ENCODE measurements at places on chromosomes 12 and 14.
A peak's percentile ranks its signal among the peaks of the same experiment; 100 is the strongest.

DNA sequence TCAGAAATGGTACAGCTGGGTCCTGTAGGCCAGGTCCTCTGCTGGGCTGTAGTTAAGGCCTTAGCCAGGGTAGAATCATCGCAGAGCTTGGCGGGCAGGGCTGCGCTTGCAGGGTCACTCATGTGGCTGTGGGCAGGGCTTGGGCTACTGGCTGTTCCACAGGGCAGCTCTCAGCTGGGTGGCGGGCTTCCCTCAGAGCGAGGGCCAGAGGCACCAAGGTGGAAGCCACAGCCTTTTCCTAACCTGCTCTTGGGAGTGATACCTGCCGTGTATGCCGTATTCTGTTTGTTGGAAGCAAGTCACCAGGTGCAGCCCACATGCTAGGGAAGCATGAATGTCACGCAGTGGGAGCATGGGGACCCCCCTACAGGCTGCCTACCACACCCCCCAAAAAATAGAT is 69.8 kb upstream of the RIN3 start:
- no peaks in the 10 kb centered on the region for H3K36me3 ChIP-seq
- no peak overlapping the region for H3K27ac ChIP-seq
- peaks cover 2% of the 10 kb centered on the region for H3K4me1 ChIP-seq

- peaks cover 9% of the 10 kb centered on the region for H3K36me3 ChIP-seq
- DNase-seq = no peak
- H3K27me3 ChIP-seq = no peaks in the 10 kb centered on the region
- no peak overlapping the region for H3K4me3 ChIP-seq
- no peak overlapping the region for H3K27ac ChIP-seq
Measured at GRCh38 chr12:118292836-118293235, 79.9 kb downstream of the TAOK3 start.

DNA sequence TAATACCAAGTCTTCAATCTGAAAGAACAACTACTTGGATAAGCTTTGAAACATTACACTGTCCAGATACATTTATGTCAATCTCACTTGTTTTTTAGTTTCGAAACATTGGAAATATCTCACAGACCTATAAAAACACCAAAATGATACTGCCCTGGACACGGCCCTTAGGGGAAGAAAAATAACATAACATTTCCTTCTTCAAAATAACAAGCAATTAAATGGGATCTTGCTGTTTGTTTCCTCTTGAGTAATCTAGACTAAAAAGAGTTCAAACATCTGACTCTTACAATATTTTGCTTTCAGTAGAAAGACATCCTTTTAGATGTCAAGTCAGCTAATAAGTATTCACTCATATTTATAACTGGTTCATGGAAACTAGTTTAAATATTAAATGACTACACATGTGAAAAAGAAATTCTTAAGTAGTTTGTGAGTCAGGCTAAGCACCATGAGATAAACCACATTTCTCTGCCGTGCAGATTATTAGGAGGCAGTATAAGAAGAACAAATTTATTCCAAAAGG is 87.5 kb downstream of the EPS8 start:
- H3K27ac ChIP-seq = peak overlapping the region; percentile 16
- H3K4me3 ChIP-seq = no peak overlapping the region
- H3K36me3 ChIP-seq = no peaks in the 10 kb centered on the region
- H3K27me3 ChIP-seq = peaks cover 3% of the 10 kb centered on the region
- peaks cover 27% of the 10 kb centered on the region for H3K4me1 ChIP-seq
- no peak for DNase-seq

DNA sequence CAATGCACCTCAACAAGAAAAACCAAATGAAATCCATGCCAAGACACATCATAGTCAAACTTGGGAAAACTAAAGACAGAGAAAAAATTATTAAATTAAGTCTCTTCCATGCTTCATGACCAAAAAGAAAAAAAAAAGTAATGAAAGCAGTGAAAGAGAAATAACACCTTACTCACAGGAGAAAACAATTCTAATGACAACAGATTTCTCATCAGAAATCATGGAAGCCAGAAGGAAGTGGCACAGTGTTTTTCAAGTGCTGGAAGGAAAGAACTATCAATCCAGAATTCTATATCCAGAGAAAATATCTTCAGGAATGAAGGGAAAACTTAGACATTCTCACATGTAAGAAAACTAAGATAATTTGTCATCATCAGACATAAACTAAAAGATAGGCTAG is 71.1 kb upstream of the NUDT4 start:
- no peak overlapping the region for H3K27ac ChIP-seq
- H3K4me1 ChIP-seq = no peaks in the 10 kb centered on the region
- H3K4me3 ChIP-seq = no peak overlapping the region
- no peaks in the 10 kb centered on the region for H3K27me3 ChIP-seq

- H3K4me1 ChIP-seq = peaks cover 22% of the 10 kb centered on the region
- H3K4me3 ChIP-seq = no peak overlapping the region
- no peak overlapping the region for H3K27ac ChIP-seq
Measured at GRCh38 chr12:116317986-116318575, 40.6 kb upstream of the MED13L start.

GRCh38 chr12:99772274-99772673 is 124.7 kb downstream of the GARIN6 start:
- no peaks in the 10 kb centered on the region for H3K36me3 ChIP-seq
- no peaks in the 10 kb centered on the region for H3K27me3 ChIP-seq
- H3K4me3 ChIP-seq = no peak overlapping the region
- DNase-seq = no peak
- no peak overlapping the region for H3K27ac ChIP-seq
- H3K4me1 ChIP-seq = no peaks in the 10 kb centered on the region

DNA sequence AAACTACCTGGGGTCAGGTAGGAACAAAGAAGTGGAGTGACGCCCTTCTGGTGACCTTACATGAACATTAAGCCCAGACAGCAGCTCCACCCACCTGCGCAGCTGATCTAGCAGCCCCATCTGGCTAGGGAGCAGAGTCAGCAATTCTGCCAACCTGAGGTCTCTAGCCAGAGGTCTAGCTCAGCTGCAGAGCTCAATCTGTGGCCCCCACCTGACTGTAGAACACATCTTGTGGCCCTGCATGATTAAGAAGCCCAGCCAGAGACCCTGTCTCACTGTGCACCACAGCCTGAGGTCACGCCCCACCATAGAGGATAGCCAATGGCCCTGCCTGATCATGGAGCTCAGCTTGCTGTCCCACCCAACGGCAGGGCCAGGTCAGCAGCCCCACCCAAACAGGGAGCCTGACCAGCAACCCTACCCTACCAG is 50.6 kb upstream of the HIGD1C start:
- no peak overlapping the region for H3K27ac ChIP-seq
- H3K27me3 ChIP-seq = no peaks in the 10 kb centered on the region
- no peak overlapping the region for H3K4me3 ChIP-seq
- DNase-seq = no peak
- H3K4me1 ChIP-seq = no peaks in the 10 kb centered on the region

DNA sequence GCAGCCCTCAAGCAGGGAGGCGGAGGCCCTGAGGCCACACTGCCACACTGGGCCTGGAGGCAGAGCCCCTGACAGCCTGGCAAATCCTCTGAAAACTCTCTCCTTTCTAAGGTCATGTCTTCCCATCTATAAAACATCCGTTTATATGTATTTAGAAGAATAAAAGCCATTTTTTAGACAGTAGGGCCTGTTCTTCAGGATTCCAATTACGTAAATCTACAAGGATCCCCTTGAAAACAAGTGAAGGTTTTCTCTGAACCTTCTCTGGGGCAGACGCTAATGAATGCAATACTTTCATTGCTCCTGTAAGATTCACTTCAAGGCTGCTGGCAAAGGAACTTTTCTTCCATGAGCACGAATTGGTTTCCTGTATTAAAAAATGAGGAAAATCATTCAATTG is 12.8 kb downstream of the EIF2B2 start:
- H3K4me1 ChIP-seq = peaks cover 13% of the 10 kb centered on the region
- DNase-seq = no peak
- H3K27me3 ChIP-seq = no peaks in the 10 kb centered on the region
- H3K4me3 ChIP-seq = no peak overlapping the region

DNA sequence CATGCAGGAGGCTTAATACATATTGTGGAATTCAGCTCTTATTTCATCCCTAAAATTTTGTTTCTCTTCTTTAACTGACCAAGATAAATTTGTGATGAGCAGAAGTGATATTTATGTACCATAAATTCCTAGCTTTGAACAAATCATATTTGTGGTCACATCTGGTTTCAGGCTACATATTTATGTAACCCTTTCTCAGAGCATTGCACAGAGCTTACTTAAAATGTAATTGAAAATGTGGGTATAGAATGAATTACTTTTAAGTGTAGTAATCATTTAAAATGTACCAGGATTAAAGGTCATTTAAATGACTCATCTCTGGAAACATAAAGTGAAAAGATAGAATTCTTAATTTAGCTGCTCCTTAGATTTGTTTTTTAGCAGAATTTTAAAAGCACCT is 129.9 kb upstream of the FRMD6 start:
- no peak overlapping the region for H3K4me3 ChIP-seq
- H3K27me3 ChIP-seq = peaks cover 5% of the 10 kb centered on the region
- no peak for DNase-seq
- H3K27ac ChIP-seq = no peak overlapping the region

GRCh38 chr12:64650762-64651161 is 40.5 kb downstream of the RASSF3 start:
- DNase-seq = no peak
- peaks cover 75% of the 10 kb centered on the region for H3K4me1 ChIP-seq
- peak overlapping the region; percentile 21 for H3K27ac ChIP-seq
- H3K27me3 ChIP-seq = no peaks in the 10 kb centered on the region
- peaks cover 3% of the 10 kb centered on the region for H3K36me3 ChIP-seq

GRCh38 chr14:105582639-105583038 is 56.3 kb downstream of the TMEM121 start:
- H3K4me3 ChIP-seq = no peak overlapping the region
- no peaks in the 10 kb centered on the region for H3K36me3 ChIP-seq
- no peak for DNase-seq
- H3K4me1 ChIP-seq = no peaks in the 10 kb centered on the region
- no peak overlapping the region for H3K27ac ChIP-seq
- no peaks in the 10 kb centered on the region for H3K27me3 ChIP-seq

DNA sequence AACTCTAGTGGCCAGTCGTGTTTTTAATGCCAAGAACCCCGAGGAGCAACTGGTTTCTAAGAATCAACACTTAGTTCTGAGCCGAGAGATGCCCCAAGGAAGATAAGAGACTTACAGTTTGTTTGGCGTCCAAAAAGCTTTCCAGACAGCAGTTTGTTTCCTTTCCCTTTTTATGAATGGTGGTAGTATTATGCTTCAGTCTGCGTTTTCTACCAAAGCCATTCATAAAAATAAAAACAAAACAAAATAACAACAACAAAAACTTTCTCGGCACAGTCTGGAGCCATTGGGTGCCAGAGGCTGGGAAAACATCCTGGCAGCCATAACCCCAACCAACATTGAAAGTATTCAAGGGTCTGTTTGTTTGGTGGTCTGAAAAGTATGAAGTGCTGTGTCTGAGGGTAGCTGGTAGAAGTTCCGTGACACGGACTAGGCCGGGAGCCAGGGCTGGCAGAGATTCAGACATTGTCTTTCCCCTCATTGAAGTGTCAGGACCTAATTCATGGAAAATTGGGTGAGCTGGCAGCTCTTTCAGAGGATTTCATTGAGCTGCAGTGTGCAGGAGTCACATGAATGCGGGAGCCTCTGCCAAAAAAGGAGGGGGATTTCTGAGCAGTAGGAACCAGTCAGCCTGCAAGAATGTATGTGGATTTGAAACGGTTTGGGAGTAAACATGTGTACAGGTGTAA is 124.2 kb downstream of the HMGA2 start:
- no peaks in the 10 kb centered on the region for H3K36me3 ChIP-seq
- H3K27me3 ChIP-seq = peaks cover 24% of the 10 kb centered on the region
- H3K27ac ChIP-seq = no peak overlapping the region
- no peak for DNase-seq

GRCh38 chr14:105021656-105022275 is 883 bp upstream of the CDCA4 start:
- H3K27me3 ChIP-seq = no peaks in the 10 kb centered on the region
- peak overlapping the region; percentile 98 for H3K4me3 ChIP-seq
- H3K27ac ChIP-seq = peak overlapping the region; percentile 87
- peaks cover 31% of the 10 kb centered on the region for H3K36me3 ChIP-seq
- peaks cover 70% of the 10 kb centered on the region for H3K4me1 ChIP-seq

GRCh38 chr12:128088926-128089325 is 178.0 kb upstream of the TMEM132C start:
- no peak for DNase-seq
- H3K4me3 ChIP-seq = no peak overlapping the region
- no peaks in the 10 kb centered on the region for H3K4me1 ChIP-seq
- no peaks in the 10 kb centered on the region for H3K36me3 ChIP-seq
- H3K27me3 ChIP-seq = no peaks in the 10 kb centered on the region

- no peak for DNase-seq
- peaks cover 85% of the 10 kb centered on the region for H3K27me3 ChIP-seq
- H3K4me1 ChIP-seq = peaks cover 6% of the 10 kb centered on the region
- no peak overlapping the region for H3K4me3 ChIP-seq
- no peaks in the 10 kb centered on the region for H3K36me3 ChIP-seq
Measured at GRCh38 chr12:114402084-114402717, 3.7 kb downstream of the TBX5 start.

- no peak overlapping the region for H3K27ac ChIP-seq
- no peak for DNase-seq
- H3K36me3 ChIP-seq = no peaks in the 10 kb centered on the region
- H3K4me3 ChIP-seq = no peak overlapping the region
- no peaks in the 10 kb centered on the region for H3K4me1 ChIP-seq
Measured at GRCh38 chr12:118651487-118651886, 275.1 kb downstream of the SUDS3 start.

GRCh38 chr14:28780843-28781820 is 14.5 kb downstream of the FOXG1 start:
- peaks cover 64% of the 10 kb centered on the region for H3K27me3 ChIP-seq
- H3K4me3 ChIP-seq = no peak overlapping the region
- H3K4me1 ChIP-seq = peaks cover 9% of the 10 kb centered on the region
- H3K36me3 ChIP-seq = peaks cover 7% of the 10 kb centered on the region
- no peak for DNase-seq

DNA sequence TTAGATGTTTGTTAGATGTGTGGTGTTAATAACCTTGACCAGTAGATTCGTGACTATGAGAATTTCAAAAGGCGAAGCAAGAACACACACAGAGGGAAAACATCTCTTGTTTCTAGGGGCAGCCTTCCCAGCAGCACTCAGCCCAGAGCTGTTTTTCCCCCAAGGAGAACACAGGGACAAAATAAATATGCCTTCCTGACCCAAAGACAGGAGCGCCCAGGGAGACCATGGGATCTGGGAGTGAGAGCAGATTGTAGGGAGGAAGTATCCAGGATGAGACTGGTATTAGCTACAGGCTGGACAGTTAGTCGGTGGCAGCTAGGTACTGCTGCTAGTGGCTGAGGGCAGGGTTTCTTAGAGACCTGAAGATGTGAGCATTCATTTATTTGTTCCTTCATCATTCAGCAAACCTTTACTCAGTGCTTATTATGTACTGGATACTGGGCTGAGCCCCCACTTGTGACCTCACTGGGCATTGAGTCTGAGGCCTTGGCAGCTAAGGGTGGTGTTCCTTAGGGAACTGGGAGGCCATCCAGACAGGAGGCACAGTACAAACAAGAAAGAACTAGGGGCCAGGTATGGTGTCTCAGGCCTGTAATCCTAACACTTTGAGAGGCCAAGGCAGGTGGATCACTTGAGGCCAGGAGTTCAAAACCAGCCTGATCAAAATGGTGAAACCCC is 469.8 kb downstream of the ZFP36L1 start:
- H3K4me3 ChIP-seq = no peak overlapping the region
- no peak overlapping the region for H3K27ac ChIP-seq
- no peaks in the 10 kb centered on the region for H3K27me3 ChIP-seq
- DNase-seq = no peak
- peaks cover 5% of the 10 kb centered on the region for H3K4me1 ChIP-seq
- H3K36me3 ChIP-seq = no peaks in the 10 kb centered on the region

Measured in activated naive CD4-positive, alpha-beta T cell treated with anti-CD3 and anti-CD28 coated beads for 36 hours (primary cell).